ENCODE measurements at places on chromosomes 3 and 15.

- no peak for DNase-seq
Measured at GRCh38 chr3:46672349-46672695, 21.2 kb downstream of the ALS2CL start.

- no peak for DNase-seq
Measured at GRCh38 chr3:25597535-25598101, 67.1 kb downstream of the TOP2B start.

- DNase-seq: no peak
Measured at GRCh38 chr3:11464356-11464755, 179.4 kb downstream of the VGLL4 start.

GRCh38 chr3:27714146-27714526 is 8.0 kb downstream of the EOMES start:
- no peak for DNase-seq

DNA sequence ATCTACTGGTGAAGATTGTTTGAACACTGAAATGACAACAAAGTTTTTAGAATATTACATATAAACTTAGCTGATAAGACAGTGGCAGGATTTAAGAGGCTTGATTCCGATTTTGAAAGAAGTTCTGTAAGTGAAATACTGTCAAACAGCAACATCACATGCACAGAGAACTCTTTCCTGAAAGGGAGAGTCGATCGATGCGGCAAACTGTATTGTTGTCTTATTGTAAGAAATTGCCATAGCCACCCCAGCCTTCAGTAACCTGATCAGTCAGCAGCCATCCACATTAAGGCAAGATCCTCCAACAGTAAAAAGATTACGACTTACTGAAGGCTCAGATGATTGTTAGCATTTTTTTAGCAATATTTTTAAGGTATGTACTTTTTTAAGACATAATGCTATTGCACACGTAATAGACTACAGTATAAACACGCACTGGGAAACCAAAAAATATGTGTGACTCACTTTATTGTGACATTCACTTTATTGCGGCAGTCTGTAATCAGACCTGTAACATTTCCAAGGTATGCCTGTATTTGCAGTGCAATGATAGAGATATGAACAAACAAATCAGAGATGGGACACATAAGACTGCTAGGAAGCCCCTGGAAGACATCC is 225.6 kb upstream of the UBE2E1 start:
- peak; percentile 71 for DNase-seq

DNA sequence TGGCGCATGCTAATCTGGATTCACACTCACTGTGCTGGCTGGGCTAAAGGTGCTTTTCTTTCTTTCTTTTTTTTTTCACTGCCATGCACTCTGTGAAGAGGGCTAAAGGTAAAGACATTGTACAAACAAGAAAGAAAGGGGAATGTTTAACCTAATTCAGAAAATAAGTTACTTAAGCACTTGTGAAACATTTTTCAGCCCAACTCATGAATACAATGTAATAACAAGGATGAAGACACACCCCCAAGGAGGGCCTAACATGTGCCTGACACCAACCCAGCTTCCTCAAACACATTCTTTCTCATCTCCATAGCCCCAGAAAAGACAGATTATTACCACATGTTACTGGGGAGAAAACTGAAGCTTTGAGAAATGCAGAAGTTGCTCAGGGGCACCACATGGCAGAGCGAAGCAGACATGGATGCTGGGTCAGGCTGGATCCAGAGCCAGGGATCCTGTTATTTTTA is 5.7 kb downstream of the STIMATE start:
- peak; percentile 50 for DNase-seq

DNA sequence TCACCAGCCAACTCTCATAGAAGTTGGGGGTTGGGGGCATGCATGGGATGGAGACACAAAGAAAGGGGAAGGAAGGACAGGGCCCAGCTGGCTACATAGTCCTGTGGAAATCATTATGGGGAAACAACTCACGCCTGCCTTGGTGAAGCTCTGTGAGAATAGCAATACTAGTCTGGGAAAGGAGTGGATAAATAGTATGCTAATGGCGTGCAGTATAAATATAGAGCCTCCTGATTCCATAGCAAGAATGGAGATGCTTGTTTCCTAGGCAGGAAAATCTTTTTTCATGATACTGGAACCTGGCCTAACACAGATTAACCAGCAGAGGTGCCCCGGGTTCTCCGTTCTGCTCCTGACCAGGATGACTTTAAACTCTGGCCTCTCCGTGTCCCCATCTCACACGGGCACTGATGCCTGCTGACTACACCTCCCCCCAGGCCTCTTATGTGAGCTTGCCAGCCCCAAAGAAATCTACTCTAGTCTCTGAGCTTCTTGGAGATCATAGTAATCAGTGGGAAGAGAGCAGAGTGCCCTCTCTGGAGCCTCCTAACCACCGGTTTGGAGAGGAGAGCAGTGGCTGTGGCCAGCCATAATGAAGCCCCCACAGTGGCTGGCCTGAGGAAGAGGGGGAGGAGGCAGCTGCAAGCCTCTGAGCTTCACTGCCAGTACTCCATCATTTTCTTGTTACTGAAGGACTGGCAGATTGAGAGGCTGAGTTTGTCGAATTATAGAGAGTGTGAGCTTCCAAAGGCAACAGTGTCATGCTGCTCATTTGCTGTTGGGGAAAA is 355.0 kb upstream of the SEMA6D start:
- no peak for DNase-seq

- DNase-seq: no peak
Measured at GRCh38 chr3:29185706-29186105, 95.2 kb upstream of the RBMS3 start.

- DNase-seq: no peak
Measured at GRCh38 chr3:177333533-177334520, 136.5 kb upstream of the TBL1XR1 start.

DNA sequence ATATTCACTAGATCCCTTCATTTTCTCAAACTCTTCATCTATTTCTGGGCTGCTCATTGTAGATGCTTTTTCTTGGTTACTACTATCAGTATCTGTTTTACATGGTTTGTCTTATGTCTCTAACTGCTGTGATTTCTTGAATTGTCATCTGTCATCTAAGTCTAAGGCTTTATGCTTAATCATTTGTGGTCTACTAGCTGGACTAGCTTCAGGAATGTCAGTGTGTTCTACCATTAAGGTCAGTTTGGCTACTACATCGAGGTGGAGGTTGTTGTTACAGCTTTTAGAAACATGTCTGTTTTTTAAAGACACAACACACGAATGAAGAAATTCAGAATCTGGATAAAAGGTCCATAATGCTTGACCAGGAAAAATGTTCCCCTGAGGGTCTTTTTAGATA is 82.2 kb downstream of the ABI3BP start:
- no peak for DNase-seq

DNA sequence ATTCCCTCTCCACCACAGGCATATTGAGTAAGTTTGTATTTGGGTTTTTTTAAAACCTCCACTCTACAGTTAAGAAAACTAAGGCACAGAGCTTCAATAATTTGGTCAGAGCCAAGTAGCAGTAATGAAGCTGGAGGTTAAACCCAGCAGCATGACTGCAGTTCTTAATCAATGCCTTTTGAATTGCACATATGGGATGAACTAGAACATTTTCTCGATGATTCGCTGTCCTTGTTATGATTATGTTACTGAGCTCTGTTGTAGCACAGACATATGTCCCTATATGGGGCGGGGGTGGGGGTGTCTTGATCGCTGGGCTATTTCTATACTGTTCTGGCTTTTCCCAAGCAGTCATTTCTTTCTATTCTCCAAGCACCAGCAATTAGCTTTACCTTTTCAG is 1.6 kb upstream of the CCR5 start:
- no peak for DNase-seq

- DNase-seq: no peak
Measured at GRCh38 chr3:116306720-116307119, 138.6 kb downstream of the LSAMP start.

DNA sequence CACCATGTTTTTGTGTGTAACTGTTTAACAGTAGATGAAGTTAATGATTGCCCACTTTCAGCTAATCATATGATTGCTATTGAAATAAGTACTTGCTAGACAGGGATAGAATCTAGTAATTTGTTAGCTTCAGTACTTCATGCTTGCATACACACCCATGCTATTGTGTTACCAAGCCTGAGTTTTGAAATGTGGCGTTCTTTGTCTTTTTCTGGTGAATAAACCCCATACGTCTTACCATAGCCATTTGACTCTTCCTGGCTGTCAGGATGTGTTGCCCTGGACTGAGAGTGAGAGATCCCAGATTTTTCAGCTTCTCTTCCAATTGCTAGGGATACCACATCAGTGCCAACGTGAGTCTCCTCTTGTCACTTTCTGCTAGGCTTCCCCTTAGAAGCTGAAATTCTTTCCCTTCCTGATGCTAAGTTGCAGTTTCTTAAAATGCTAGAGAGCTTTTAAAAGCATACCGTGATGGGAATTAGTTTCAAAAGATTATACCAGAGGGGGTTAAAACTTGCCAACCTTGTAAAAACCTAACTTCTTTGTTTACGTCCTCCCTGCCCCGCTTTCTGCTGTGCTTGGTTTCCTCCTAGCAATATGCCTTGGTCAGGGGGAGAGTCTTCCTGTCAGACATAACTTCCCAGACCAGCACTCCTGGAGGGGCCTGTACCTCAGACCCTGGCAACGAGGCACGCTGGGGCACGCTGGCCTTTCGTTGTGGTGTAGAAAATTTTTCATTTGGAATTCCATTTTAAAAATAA is 62.9 kb upstream of the ULK4 start:
- DNase-seq: no peak

- DNase-seq: peak; percentile 29
Measured at GRCh38 chr3:13513051-13513912, 33.2 kb downstream of the HDAC11 start.

- DNase-seq: no peak
Measured at GRCh38 chr3:125960066-125960424, 8.9 kb upstream of the ROPN1B start.

DNA sequence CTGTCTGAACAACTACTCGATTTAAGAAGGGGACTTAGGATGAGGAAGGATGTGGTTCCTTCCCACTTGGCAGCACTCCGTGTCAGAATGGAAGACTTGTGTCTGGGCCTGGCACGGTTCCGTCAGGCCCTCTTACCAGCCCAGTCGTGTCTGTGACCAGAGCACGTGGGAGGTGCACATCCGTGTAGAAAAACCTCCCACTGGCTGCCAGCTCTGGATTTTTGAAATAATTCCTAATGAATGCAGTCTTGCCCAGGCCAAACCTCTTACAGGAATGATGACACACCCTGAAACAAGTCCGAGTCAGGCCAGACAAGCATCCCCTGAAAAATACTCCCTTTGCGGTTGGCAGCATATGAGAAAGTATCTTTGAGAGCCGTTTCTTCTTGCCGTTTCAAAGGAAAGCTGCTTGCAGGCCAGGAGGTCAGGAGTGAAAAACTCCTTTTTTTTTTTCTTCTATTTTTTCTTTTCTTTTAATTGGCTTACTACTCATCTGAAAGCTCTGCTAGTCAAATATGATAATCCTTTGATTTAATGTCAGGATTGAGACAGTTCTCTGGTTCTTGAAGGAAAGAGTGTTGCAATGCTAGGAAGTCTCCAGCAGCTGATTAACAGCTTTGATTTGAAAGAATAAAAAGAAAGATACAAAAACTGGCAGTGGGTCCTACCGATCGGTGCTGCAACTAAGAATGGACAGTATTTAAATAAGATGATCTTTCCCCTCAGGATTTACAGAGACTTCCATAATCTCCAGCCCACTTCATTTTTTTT is 19.8 kb downstream of the IL1RAP start:
- DNase-seq: peak; percentile 75

DNA sequence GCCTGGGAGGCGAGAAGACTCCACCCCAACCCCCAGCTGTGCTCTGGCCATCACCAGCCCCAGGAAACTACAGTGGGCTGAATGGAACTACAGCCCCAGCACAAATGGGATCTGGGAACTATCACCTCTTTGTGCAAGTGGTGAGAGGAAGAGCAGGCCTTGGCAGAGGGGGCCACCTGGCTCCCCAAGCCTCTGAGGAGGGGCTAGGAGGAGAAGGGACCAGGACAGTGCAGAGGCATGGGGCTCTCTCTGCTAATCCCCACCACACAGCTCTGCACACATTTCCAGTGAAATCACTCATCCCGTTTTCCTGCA is 31.6 kb downstream of the KY start:
- DNase-seq: no peak

DNA sequence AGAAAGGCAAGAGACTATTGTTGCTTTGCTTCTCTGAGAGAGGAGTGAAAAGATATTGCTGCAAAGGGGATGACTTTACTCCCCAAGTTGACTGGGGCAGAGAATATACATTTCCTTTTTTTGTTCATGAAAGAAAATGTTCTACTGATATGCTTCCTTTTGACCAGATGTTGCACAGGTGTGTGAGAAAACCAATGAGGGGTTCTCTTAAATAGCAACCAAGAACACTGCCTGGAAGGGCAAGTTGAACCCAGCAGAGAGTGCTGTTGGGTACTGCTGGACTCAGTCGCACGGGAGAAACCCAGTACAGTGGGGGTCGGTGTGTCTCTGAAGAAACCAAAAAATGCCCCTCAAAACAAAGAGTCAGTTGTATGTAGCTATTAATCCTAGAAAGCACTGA is 101.2 kb downstream of the CHST2 start:
- DNase-seq: no peak

DNA sequence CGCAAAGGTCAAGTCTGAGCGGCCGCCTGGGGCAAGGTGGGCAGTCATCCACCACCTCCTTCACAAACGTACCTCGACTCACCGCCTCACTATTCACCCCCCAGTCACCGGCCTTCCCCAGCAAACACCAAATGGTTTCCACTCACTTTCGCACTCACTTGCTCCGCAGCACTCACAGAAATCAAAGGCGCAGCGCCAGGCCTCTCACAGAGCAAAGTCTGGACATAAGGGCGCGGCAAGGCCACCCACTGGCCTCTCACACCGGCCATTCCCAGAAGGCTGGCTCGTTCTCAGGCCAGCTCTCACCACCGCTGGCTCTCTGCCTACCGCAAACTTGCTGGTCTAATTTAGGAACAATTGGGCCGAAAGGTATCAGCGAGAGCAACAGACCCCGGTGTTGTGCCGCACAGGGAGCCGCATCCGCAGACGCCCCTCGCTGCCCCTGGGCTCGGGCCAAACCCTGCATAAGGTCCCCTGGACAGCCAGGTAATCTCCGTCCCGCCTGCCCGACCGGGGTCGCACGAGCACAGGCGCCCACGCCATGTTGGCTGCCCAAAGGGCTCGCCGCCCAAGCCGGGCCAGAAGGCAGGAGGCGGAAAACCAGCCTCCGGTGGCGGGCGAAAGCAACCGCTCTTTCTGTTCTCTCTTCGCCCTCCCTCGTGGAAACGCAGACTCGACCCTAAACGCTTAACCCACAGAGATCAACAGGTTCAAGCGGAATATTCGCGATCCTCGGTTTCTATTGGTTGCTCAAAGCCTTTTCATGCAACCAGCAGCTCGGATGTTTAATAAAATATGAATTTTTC is 2.9 kb downstream of the SHOX2 start:
- DNase-seq: no peak
